ENCODE measurements at places on chromosomes 3 and 15.

DNA sequence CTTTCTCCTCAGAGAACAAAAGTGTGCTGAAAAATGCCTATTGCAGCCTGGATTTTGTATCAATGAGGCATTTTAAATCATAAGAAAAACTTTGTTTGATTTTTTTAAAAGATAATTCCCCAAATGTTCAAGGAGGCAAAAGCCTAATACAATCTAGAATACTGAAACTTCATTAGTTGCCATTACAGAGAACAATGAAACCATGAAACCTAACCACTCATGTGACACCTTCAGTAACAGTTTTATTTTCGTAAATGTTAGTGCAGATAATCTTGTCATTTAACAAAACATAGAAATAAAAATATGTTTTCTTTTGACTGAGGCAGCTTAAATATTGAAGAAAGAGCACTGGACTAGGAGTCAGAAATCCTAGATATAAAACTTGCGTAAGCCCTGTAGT lies 655.9 kb downstream of the RBMS3 start:
- DNase-seq: no peak

DNA sequence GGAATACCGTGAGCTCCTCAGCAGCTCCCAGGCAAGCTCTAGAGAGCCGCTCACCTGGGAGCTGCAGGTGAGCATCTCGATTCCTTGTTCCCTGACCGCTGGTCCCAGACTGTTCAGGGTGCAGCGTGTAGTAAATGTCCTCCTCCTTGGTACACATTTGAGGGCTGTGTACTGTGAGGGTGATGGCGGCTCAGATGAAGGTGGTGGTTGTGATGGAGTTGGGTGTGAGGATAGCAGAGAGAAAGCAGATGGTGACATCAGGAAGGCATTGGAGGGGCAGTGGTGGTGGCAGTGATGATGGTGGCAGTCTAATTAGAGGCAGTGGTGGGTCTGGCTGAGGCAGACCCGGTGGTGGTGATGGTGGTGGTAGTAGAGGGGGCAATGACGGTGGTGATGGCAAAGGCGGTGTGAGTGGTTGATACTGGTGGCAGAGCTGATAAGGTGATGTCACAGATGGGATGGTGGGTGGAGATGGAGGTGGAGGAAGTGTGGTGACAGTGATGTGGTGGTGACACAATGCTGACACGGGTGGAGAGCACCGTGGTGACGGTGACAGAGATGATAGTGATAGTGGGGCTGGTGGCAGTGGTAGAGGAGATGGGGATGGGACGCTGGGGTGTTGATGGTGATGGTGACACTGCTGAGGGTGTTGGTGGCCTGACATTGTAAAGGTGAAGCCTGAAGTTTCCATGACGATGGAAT lies at the start of gene DNAJB8:
Gene DNAJB8 (minus strand): TSS at position 51 of the 702 bp plus-strand sequence. CDS start 3,645 bp downstream, outside the sequence.
- DNase-seq: no peak

GRCh38 chr3:104855702-104856101 lies 511.0 kb upstream of the ALCAM start:
- DNase-seq: no peak

GRCh38 chr3:114504941-114505628 lies 211.3 kb downstream of the TIGIT start:
- no peak for DNase-seq

DNA sequence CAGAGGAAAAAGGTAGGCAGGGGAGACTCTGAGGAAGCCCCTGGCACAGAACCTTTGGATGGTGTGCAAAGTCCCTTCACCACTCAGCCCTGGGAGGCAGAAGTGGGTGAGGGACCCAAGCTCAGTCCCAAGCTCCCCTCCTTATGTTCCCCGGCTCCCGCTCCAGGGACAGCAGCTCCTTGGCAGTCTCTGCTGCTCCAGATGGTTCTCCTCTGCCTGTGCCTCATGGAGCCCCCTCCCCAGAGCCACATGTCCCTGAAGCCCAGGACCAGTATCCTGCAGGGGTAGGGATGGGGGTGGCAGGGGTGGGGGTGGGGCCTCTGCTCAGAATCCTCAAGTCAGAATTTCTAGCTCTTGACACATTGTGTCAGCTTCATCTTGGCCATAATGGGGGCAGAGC lies 8.0 kb upstream of the CAMKV start:
- no peak for DNase-seq

DNA sequence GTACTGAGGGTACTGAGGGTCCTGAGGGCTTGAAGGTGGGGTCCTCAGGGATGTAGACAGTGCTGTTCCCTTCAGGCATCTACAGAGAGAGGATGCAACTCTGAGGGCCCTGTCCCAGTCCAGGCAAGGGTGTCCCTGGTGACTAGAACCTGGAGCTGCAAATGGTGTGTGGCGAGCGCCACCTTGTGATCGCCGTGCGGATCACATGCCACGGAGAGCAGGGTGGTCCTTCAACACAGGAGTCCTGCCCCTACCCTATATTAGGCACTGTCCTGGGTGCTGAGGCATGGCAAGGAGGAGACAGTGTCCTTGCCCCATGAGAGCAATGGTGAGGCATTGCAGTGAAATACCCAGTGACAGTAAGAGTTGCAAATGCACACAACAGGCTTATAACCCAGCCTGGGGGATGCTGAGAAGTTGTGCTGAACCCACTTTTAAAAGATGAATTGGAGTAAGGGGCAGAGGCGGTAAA lies 23.6 kb downstream of the RHCG start:
- no peak for DNase-seq

- DNase-seq: no peak
Observed at GRCh38 chr3:45684327-45684892, 4.8 kb upstream of the SACM1L start.

GRCh38 chr3:87218560-87218959 lies 8.5 kb upstream of the CHMP2B start:
- DNase-seq: no peak

GRCh38 chr15:92634060-92634459 lies 21.5 kb downstream of the FAM174B start:
- no peak for DNase-seq

DNA sequence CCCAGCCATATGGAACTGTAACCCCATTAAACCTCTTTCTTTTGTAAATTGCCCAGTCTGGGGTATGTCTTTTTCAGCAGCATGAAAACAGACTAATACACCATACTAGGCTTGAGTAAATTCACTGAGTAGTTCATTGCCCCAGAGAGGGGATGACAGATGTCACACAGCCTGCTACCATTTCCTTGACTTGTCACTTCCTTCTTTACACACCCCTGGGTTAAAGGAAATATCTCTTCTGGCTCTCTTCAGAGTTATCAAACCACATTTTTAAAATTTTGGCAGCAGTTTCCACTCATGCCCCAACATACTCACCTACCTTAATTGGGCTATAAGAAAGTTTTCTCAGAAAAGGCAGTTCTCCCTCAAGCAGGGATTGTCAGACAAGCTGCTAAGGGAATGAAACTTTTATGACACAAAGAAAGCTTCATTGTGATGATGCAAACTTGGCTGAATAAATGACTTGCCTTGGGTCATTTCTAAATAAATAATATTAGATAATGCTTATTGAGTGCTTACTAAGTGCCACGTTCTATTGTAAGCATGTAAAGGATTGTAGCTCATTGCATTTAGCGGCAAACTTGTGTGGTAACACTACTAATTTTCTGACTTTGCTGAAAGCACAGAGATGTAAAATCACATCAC lies 68.0 kb upstream of the RBMS3 start:
- DNase-seq: no peak

DNA sequence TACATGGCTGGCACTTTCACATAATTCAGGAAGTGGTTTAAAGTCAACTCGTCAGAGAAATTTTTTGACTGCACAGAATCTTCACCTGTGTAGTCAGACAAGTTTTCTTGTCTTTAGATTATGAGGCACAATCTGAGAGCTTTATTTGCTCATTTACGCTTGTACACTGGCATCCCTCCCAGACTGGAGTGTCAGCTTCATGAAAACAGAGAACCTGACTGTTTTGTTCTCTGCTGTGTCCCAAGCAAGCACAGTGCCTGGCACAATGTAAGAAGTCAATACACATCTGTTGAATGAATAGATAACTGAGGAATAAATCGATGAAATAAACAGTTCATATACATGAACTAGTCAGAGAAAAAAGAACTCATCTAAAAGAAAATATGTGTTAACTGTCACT lies 846.1 kb upstream of the CFAP20DC start:
- no peak for DNase-seq

GRCh38 chr15:50068016-50068415 lies 51.0 kb downstream of the ATP8B4 start:
- DNase-seq: no peak

GRCh38 chr15:68025835-68026424 lies 28.2 kb upstream of the PIAS1 start:
- DNase-seq: no peak

DNA sequence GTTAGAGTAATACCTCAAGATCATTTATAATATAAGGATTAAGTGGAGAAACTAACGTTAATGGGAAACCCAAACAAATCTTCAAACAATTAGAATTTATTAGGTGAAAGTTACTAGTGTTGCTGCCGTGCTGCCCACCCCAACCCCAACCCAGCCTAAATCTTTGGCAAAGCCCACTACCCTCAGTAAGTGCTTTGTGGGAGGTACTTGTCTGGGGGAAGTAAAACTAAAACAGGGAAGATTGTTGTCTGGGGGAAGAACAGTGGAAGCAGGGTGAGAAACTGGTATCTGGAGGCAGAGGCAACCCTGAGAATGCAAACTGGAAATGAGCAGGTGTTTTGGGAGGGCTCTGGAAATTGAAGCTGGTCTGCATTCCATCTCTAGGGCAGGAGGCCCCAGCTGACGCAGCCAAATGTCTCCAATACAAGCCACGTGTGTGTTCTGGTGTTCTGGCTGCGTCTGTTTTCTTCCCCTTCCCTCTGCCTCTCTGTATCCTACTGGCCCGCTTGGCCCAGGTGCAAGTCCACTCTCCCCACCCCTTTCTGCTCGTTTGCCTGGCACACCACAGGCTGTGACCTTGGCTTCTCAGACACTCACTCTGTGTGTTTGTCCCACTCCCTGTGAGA lies 32.7 kb downstream of the FEM1B start:
- DNase-seq: no peak

GRCh38 chr3:44439499-44440295 lies 37.8 kb downstream of the ZNF445 start:
- DNase-seq: peak; percentile 30

GRCh38 chr3:167605871-167606270 lies 47.9 kb downstream of the WDR49 start:
- no peak for DNase-seq

DNA sequence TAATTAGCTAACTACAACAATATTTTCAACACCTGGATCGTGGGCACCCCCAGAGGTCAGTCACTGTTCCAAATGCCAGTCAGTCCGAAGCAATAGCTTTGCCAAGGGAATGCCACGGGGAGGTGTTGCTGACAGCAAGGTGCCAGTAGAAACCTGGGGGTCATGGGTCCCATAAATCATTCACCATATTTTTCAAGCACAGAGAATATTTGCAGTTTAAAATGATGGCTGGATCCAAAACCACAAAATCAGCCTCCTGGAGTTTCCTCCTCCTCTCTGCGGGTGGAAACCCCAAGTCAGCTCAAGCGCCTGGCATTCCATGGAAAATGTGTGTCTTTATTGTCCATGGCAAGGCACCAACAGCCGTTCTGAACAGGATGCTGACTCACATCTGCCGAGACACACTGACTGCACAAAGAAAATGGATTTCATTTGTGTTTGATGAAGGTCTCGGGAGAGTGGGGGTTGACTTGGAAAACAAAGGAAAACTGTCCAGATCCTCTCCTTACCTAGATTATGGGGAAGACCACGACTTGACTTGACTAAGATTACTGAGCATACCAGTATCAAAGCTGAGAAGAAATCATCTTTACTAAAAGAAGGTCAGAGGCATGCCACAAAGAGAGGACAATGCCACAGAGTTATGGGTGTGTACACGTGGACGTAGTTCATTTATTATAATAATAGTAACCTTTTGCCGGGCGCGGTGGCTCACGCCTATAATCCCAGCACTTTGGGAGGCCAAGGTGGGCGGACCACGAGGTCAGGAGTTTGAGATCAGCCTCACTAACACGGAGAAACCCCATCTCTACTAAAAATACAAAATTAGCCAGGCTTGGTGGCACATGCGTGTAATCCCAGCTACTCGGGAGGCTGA lies 26.4 kb downstream of the ANXA2 start:
- no peak for DNase-seq

DNA sequence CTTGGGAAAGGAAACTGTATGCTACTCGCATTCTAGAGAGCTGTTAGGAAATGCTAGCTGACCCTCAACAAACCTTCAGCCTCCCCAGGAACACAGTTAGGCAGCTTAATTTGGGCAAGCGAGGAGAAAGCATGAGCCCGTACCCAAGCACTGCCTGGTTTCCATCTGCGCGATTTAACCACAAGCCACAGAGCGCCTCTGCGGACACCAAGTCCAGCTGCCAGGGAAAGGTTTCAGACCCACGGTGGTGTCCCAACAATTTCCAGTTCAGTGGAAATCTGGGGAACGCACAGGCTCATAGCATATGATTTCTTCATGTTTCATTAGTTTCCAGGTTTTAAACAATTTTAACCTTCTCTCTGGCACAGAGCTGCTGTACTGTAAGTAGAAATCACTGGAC lies 617.6 kb downstream of the FHIT start:
- DNase-seq: no peak

DNA sequence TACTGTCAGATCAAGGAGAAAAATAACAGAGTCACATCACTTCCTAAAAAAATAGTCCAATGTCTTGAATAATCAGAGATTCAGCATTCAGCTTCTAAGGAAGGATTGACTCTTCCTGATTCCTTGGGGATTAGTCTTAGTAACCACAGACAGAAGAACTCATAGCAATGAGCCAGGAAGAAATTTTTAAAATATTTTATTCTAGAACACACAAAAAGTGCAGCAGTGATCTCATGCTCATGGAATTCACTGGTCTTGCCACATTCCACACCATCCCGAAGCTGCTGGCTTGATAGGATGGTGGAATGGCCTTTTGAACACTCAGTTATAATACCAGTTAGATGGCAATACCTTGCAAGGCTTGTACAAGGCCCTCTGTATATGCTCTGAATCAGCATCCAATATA lies 43.0 kb upstream of the ABI3BP start:
- no peak for DNase-seq

- no peak for DNase-seq
Observed at GRCh38 chr3:197889204-197889930, 60.6 kb upstream of the RPL35A start.

- DNase-seq: no peak
Observed at GRCh38 chr3:11910971-11911531, 64.4 kb upstream of the TAMM41 start.

DNA sequence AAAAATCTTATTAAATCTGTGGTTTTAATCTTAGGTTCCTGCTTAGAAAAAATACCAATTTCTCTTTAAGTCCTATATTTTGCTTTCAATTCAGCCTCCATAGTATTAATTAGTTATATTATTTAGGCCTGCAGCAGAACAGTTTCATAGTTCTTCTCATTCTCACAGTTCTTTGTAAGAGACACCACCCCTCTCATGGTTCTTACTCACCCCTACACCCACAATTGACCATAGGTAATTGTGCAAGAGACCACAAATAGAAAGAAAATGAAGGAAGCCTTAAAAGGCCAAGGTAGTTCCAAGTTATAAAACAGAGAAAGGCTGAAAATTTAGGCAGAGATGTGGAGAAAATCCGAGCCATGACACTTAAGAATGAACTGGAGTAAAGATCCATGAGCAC lies 415.3 kb downstream of the TIGIT start:
- DNase-seq: no peak

Data from stimulated activated CD8-positive, alpha-beta memory T cell treated with anti-CD3 and anti-CD28 coated beads, Interleukin-2, amount 100 ng/mL, for 1 hour (primary cell).